ENCODE measurements at places on chromosomes 4 and X.
A peak's percentile ranks its signal among the peaks of the same experiment; 100 is the strongest.

GRCh38 chrX:38891641-38892413 lies 90.6 kb downstream of the MID1IP1 start:
- H3K27me3 ChIP-seq, result no peaks in the 10 kb centered on the region
- H3K36me3 ChIP-seq, result no peaks in the 10 kb centered on the region
- H3K4me1 ChIP-seq, result no peaks in the 10 kb centered on the region
- H3K4me3 ChIP-seq, result no peak overlapping the region
- DNase-seq, result no peak

DNA sequence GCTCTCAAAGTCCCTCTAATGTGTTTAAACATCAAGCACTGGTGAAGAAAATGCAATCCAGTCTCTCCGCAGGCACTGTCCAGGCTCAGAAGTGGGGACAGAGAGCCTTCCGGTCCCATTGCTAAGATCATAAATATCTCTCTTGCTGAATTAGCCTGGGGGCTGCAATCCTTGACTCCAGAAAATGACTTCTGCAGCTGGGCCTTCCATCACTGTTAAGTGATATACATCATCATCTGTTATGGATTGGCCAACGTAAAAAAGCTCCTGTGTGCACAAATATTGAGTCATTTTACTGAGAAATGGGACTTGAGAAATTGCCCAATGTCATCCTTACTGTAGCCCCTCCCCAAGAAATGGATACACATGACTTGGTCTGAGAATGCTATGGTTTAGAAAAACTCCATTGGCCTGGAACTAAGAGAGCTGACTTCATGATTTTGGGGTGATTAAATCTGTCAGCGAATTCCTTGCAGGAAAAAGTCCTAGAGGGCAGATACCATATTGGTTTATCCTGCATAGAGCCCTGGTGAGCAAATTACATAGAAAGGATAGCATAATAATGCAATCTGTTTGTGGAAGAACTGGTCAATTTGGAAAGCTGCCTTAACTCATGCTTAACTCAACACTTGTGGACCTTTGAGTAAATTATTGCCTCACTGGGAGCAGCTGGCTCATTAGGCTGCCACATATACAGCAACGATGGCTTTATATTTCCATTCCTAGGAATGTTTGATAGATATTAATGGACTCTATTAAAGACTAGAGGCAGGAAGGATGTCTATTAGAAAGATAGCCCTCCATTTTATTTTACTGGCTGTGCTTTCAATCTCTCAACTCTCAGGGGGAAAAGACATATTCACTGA lies 346.1 kb downstream of the GBA3 start:
- no peaks in the 10 kb centered on the region for H3K27me3 ChIP-seq

DNA sequence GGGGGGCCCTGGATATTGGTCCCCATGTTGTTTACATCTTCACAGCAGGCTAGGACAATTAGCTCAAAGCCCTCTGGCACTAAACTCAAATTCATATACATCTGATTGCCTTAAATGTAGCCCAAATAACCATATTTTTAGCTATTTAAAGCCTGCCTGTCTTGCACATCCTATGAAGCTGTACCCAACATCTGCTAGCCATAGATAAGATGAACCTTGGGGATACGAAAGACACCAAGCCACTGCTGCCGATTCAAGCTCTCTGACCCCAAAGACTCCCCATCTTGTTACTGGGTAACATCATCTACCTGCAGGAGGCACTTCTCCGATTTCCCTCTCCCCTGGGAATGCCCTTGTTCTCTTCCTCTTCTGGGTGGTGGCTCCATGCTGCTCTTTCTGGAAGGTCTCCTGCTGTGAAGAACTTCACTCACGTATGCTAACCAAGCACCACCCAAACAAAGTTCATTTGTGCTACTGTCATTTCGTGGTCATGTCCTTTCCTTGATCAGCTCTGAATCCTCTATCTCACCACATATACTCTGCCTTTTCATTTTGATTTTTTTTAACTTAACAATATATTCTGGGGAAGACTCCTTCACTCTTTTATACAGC lies 107.7 kb upstream of the ATXN3L start:
- H3K27me3 ChIP-seq, result no peaks in the 10 kb centered on the region
- no peak for DNase-seq
- no peaks in the 10 kb centered on the region for H3K36me3 ChIP-seq

GRCh38 chrX:154321152-154321551 lies 25.6 kb downstream of the TKTL1 start:
- peak overlapping the region; percentile 75 for H3K27ac ChIP-seq
- no peak overlapping the region for H3K4me3 ChIP-seq
- H3K36me3 ChIP-seq, result no peaks in the 10 kb centered on the region
- peak; percentile 37 for DNase-seq
- H3K27me3 ChIP-seq, result no peaks in the 10 kb centered on the region

GRCh38 chrX:103063191-103063845 lies 653 bp downstream of the BEX1 start:
- no peaks in the 10 kb centered on the region for H3K4me1 ChIP-seq
- no peaks in the 10 kb centered on the region for H3K36me3 ChIP-seq
- H3K27me3 ChIP-seq, result no peaks in the 10 kb centered on the region
- peak; percentile 29 for DNase-seq

GRCh38 chrX:8906299-8906938 lies 105.2 kb upstream of the FAM9A start:
- H3K4me3 ChIP-seq, result no peak overlapping the region
- H3K4me1 ChIP-seq, result no peaks in the 10 kb centered on the region
- DNase-seq, result no peak
- no peaks in the 10 kb centered on the region for H3K27me3 ChIP-seq
- H3K36me3 ChIP-seq, result no peaks in the 10 kb centered on the region

DNA sequence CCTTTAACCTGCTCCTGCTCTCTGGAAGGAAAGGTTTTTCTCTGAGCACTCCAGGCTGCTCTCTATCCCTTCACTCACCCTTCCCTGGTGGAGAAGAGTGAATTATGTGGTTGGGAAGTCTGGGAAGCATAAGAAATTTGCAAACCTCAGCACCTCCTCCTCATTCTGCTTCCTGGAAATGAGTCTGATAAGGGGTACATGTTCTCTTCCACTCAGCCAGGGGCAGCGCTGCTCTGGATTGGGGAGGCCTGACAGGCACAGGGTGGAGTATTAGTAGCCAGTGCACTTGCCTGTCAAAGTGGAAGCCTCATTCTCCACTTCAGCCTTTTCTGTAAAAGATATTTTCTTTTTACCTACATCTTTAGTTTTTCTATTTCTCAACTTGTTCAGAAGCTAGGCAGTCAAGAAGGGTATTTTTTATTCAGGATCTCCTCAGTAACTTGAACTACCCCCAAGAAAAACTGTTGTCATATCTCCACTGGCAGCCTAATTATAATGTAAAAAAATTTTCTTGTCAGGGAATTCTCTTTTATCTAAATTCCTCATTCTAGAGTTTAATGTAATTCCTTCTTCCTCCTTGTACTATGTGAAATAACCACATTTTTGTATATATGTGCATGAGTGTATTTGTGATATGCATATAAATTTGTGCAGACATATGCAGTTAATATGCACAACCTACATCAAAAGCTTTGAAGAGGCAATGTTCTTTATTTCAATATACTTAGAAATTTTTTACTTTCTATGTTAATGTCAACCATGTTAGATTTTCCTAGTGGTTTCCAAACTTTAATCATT lies 15.3 kb downstream of the ADAMTS3 start:
- H3K4me1 ChIP-seq, result no peaks in the 10 kb centered on the region
- no peak overlapping the region for H3K4me3 ChIP-seq
- no peaks in the 10 kb centered on the region for H3K27me3 ChIP-seq
- no peaks in the 10 kb centered on the region for H3K36me3 ChIP-seq

DNA sequence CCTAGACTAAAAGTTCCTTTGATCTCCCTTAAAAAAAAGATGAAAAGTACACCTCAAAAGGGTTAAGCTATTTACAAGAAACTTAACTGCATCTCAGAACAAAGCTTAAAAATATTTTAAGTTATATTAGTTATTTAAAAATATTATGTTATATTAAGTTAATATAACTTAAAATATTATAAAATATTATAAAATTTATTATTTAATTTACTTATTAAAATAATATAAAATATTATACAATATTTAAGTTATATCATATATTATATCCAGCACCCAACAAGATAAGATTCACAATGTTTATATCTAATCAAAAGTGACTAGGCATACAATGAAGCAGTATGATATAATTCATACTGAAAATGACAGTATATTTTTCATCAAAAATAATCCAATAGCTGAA lies 296.9 kb downstream of the DCHS2 start:
- no peaks in the 10 kb centered on the region for H3K4me1 ChIP-seq
- no peaks in the 10 kb centered on the region for H3K36me3 ChIP-seq
- H3K27ac ChIP-seq, result no peak overlapping the region
- H3K4me3 ChIP-seq, result no peak overlapping the region

DNA sequence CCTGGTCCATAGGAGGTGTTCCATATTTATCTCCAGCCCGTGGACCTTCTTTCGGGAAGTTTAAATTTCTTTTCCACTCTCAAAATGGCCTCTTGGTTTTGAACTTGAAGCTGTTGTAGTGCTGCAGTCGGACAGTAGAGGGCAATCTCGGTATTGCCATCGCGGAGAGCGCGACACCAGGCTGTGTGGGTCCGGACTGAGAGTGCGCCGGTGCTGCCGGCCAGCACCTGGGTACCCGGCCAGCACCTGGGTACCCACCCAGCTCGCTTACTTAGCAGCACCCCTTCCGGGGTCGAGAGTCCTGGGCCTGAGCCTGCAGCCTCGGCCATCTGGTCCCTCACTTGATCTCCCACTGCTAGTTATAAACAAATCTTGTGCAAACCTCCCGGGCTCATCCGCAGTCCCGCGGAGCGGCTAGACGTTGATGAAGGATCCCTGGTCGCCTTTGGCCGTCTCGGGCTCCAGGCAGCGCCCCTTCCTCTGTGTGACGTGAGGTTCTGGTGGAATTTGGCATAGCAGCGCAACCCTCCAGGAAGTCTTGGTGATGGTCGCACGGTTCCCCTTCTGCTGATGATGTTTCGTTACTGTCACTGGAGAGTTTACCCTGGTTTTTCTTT lies 18.0 kb downstream of the FAM9A start:
- no peaks in the 10 kb centered on the region for H3K36me3 ChIP-seq
- H3K4me3 ChIP-seq, result 0 out of 2 replicates have a peak overlapping the region, but pooled peaks have one; percentile 17
- peak; percentile 37 for DNase-seq
- H3K4me1 ChIP-seq, result no peaks in the 10 kb centered on the region

DNA sequence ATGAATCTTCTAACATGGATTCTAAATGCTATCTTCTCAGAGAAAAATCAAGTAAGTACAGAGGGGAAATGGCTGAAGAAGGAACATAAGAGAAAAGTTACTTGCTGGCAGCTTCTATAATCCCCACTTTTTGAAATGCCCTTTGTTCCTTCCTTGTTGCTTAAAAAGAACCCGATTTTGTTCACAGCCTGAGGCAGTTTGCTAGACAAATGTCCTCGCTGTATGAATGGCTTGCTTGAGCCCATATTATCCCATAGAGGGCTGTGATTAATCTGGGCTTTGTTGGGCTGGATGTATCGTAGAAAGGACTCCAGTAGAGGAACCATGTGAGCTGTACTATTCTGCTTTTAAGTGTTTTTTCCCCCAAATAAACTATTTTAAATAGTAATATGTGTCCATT lies 134.3 kb upstream of the FGF13 start:
- H3K36me3 ChIP-seq, result no peaks in the 10 kb centered on the region
- H3K27me3 ChIP-seq, result no peaks in the 10 kb centered on the region
- no peak overlapping the region for H3K27ac ChIP-seq
- DNase-seq, result no peak

DNA sequence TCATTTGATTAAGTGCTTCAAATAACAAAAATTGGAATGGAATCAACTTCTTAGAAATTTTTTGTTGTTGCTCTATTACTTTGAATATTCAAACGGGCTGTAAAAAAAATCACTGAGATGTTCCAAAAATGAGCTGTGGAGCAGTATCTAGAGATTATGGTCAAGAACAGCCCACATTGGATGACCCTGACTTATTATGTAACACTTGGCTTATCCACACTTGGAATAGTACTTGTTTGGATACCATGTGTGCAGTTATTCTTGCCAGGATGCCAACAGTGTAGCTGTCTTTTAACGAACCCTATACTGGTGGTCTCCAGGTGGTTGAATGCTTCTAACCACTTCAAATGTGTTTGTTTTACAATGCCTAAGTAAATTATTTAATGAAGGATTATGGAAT lies 64.9 kb upstream of the CAMK2D start:
- peaks cover 42% of the 10 kb centered on the region for H3K4me1 ChIP-seq
- no peak overlapping the region for H3K27ac ChIP-seq
- no peak for DNase-seq
- no peak overlapping the region for H3K4me3 ChIP-seq

GRCh38 chr4:184167576-184167975 lies 50.1 kb downstream of the ENPP6 start:
- DNase-seq, result peak; percentile 18
- no peaks in the 10 kb centered on the region for H3K4me1 ChIP-seq
- H3K4me3 ChIP-seq, result no peak overlapping the region
- H3K27me3 ChIP-seq, result no peaks in the 10 kb centered on the region
- H3K36me3 ChIP-seq, result no peaks in the 10 kb centered on the region

DNA sequence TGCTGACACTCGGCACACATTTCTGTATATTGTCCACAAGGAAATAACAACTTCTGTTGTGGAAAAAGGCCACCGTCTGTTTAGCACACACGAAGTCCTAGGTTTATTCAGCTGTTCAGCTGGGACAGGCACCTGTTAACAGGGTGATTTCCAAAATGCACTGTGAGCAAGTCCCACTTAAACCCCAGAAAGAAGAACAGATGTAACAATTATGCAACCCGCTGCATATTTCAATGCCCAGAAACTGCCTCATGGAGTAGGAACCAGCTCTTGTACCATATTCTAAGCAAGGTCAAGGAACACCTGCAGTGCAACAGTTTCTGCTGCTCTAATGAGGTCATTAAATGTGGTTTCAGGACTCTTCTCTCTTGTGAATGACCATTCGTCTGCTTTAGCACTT lies 77.1 kb downstream of the GEMIN8 start:
- H3K27me3 ChIP-seq, result no peaks in the 10 kb centered on the region
- peaks cover 6% of the 10 kb centered on the region for H3K4me1 ChIP-seq
- peak overlapping the region; percentile 29 for H3K27ac ChIP-seq
- H3K36me3 ChIP-seq, result no peaks in the 10 kb centered on the region
- peak; percentile 38 for DNase-seq

- no peak overlapping the region for H3K4me3 ChIP-seq
- H3K4me1 ChIP-seq, result no peaks in the 10 kb centered on the region
- no peaks in the 10 kb centered on the region for H3K27me3 ChIP-seq
- peak; percentile 57 for DNase-seq
- no peaks in the 10 kb centered on the region for H3K36me3 ChIP-seq
Observed at GRCh38 chr4:10554694-10555093, 97.5 kb upstream of the ZNF518B start.

DNA sequence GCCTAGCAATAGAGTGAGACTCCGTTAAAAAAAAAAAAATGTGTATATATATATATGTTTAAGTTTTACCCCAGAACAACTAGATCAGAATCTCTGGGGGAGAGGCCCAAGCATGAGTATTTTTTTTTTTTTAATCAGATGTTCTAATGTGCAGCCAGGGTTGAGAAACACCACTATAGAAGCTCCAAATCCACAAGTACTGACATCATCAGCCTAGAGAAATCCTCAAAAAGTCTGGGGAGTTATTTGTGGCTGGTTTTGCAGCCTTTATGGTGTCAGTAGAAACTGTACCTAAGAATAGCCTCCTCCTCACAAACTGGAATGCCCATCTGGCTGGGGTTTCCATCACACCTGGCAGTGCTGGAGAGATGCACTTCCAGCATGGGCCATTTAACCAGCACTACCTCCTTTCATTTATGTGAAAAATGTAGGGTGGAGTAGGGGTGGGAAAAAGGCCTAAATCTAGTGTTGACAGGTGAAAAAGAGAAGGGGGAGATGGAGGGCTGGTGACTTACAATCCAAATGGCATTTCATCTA lies 93.5 kb downstream of the CBLL2 start:
- H3K4me3 ChIP-seq, result no peak overlapping the region
- H3K27me3 ChIP-seq, result no peaks in the 10 kb centered on the region
- no peak for DNase-seq
- H3K27ac ChIP-seq, result no peak overlapping the region
- H3K4me1 ChIP-seq, result no peaks in the 10 kb centered on the region

GRCh38 chr4:125801373-125801772 lies 486.6 kb downstream of the FAT4 start:
- H3K36me3 ChIP-seq, result no peaks in the 10 kb centered on the region
- DNase-seq, result no peak
- H3K27ac ChIP-seq, result no peak overlapping the region
- H3K4me1 ChIP-seq, result no peaks in the 10 kb centered on the region
- no peak overlapping the region for H3K4me3 ChIP-seq
